ENCODE measurements at places on chromosomes 7 and 10.

DNA sequence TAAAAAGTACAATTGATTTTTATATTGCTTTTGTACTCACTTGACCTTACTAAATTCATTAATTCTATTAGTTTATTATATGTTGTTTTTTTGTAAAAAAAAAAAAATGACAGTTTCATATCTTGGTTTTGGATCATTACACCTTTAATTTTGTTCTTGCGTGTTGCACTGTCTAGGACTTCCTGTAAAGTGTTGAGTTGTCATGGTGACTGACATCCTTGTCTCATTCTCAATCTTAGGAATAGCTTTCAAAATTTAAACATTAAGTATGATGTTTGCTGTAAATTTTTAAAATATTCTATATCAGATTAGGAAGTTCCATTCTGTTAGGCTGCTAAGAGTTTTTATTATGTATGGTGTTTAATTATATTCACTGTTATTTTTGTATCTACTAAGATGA, 139.1 kb downstream of the ARHGAP12 start:
- no peak for DNase-seq

GRCh38 chr7:36272211-36272566, 117.5 kb upstream of the ANLN start:
- DNase-seq: no peak

- DNase-seq: no peak
These were observed 53.3 kb downstream of the UBN2 start for GRCh38 chr7:139284252-139284896.

DNA sequence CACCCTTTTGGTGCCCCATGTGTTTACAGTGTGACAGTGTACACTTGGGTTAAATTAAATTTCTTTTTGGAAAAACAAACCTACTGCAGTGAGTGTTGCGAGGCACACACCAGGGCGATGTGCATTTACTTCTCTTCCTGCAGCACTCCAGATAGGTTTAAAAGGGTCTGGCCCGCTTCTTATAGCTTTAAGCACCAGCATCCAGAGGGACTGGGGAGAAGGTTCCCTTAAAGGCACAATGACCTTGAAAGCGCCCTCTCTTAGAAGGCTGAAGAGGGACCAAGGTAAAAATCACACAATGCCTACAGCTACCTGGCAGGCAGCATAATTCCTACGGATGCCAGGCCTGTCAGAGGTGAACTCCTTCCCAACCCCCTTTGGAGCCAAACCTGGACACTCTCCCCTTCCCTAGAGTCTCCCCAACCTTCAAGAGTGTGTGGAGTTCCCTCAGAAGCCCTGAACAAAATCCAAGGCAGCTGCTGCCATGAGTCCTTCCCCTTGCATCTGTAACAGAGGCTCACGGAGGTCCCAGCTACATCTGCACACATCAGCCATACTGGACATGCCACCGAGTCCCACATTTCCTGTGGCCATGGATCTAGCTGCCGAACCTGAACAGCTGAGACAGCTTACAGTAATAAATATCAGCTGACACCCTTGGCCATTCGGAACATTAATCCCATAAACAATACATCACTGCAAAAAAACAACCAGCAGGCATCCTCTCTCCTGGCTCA, 33.2 kb downstream of the TRIM8 start:
- DNase-seq: no peak

DNA sequence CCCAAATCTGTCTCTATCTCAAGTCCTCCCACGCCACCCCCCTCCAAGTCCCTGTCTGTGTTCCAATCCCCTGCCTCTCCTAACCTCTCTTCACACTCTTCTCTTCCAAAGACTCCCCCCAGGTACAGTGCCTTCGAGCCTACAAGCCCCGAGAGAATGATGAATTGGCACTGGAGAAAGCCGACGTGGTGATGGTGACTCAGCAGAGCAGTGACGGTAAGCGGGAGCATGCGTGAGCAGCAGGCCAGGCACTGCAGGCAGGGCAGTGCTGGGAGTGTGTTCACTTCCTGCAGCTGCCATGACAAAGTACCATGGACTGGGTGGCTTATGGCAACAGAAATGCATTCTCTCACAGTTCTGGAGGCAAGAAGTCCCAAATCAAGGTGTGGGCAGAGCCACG, 23.4 kb downstream of the ARHGEF5 start:
- no peak for DNase-seq

GRCh38 chr7:100475549-100475948, 3.5 kb downstream of the TSC22D4 start:
- DNase-seq: no peak

- no peak for DNase-seq
These were observed 80.8 kb downstream of the DNAJB9 start for GRCh38 chr7:108650467-108650866.

DNA sequence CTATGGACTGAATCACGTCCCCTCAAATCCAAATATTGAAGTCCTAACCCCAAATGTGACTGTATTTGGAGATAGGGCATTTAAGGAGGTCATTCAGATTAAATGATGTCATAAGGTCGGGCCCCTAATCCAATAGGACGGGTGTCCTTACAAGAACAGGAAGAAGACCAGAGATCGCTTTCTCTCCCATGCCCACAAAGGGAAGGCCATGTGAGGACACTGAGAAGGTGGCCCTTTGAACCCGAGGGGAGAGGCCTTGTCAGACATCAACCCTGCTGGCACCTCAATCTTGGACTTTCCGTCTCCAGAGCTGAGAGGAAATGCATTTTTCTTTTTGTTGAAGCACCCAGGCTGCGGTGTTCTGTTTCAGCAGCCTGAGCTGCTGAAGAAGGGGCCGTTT, 72.3 kb upstream of the KLF6 start:
- DNase-seq: no peak

DNA sequence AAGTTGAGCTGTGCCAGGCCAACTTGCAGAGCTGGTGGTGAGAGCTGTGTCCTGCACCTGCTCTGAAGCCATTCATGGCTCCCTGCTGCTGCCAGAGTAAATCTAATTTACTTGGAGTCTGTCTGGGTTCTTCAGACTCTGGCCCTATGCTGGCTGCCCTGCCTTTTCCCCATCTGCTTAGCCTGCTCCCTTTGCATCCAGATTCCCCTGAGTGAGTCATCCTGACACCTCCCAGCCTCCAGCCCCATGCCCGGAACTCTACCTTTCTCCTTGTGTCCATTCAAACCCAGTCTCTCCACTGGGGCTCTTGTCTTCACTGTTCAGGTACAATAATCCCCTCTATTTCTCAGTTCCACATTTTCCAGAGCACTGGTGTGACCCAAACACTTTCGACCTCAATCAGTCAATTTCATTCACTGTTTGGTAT, 434.4 kb upstream of the ZMIZ1 start:
- no peak for DNase-seq

All from neural crest cell (in vitro differentiated cells).